ENCODE measurements at places on chromosomes 13 and 19.

- DNase-seq, result no peak
These were observed 307.6 kb downstream of the SHISA2 start for GRCh38 chr13:25744178-25744577.

GRCh38 chr13:26821672-26822071, 61.1 kb upstream of the GPR12 start:
- no peak for DNase-seq

DNA sequence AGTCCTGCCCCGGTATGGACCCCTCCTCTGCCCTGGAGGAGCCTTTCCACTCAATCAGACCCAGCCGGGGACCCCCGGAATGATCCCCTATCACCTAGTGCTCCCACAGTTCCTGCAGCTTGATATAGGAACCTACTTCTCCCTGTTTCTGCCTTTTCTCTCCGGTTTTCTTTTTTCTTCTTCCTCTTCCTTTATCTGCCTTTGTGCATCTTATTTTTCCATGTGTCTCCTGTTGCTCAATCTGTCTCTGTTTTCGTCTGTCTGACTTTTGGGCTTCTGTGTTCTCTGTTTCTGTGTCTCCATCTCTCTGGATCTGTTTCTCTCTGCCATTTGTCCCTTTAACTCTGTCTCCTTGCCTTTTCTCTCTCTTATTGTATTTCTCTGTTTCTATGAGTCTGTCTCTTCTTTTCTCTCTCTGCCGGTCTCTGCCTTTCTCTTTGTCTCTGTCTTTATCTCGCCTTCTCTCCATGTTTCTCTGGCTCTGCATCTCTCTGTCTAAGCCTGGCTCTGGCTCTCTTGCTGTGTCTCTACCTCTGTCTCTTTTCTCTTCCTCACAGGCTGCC, 10.0 kb downstream of the MEGF8 start:
- DNase-seq, result no peak

GRCh38 chr13:82749551-82749950, 1132.7 kb downstream of the SLITRK1 start:
- DNase-seq, result no peak
